ENCODE measurements at places on chromosomes 2 and 18.
A peak's percentile ranks its signal among the peaks of the same experiment; 100 is the strongest.

- no peak for DNase-seq
Observed at GRCh38 chr2:60096556-60096955, 456.9 kb downstream of the BCL11A start.

GRCh38 chr2:157876066-157876785 lies at the start of gene ACVR1:
Gene ACVR1, minus strand, starts transcription at chr2:157876330. Its CDS starts 76,837 bp downstream, at chr2:157799493.
- peak; percentile 96 for DNase-seq

DNA sequence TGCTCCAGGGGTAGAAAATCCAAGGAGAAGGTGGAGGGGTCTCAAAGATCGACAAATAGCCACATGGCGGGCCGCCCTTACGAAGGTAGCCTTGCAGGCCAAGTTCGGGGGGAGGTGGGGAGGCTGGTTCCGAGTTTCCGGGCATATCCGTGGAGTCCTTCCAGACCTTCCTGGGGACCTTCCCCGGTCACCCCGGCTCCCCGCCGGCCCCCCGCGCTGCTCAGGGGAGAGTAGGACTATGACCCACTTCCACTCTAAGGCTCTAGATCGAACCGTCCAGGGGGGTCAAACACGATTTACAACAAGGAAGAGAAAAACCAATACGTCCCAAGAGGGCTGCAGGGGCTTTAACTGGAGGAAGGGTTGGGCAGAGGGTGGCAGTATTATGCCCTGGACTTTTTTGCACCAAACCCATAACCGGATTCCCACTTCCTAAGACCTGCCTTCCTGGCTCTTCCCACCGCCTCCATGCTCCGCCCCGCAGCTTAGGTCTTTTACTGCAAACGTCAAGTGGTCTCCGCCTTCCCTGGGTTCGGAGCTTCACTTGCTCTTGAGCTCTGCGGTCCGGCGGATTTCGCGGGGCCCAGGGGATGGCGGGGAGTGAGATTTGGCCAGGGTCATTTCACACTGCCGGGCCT lies 779 bp upstream of the LYPD6 start:
- no peak for DNase-seq

- DNase-seq: no peak
Observed at GRCh38 chr2:113979191-113980128, 89.6 kb downstream of the ACTR3 start.

- DNase-seq: no peak
Observed at GRCh38 chr2:227351639-227352038, 26.6 kb downstream of the MFF start.

GRCh38 chr2:225766431-225766830 lies 366.9 kb downstream of the NYAP2 start:
- DNase-seq: no peak

DNA sequence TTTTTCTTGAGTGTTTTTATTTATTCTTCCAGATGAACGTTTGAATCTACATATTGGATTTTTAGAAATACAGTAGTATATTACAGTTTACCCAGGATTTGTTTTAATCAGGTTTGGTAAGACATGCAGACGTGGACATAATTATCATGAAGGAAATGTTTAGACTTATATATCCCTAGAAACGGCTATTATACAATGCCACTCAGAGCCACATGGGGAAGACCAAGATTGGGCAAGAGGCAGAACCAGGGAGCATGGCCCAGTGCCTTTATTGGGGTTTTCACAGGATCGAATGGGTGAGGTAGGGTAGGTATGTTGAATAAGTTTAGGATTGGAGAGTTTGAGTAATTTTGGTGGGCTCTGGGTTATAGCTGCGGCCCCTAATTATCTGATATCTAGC lies 212.2 kb downstream of the CAMKMT start:
- no peak for DNase-seq

DNA sequence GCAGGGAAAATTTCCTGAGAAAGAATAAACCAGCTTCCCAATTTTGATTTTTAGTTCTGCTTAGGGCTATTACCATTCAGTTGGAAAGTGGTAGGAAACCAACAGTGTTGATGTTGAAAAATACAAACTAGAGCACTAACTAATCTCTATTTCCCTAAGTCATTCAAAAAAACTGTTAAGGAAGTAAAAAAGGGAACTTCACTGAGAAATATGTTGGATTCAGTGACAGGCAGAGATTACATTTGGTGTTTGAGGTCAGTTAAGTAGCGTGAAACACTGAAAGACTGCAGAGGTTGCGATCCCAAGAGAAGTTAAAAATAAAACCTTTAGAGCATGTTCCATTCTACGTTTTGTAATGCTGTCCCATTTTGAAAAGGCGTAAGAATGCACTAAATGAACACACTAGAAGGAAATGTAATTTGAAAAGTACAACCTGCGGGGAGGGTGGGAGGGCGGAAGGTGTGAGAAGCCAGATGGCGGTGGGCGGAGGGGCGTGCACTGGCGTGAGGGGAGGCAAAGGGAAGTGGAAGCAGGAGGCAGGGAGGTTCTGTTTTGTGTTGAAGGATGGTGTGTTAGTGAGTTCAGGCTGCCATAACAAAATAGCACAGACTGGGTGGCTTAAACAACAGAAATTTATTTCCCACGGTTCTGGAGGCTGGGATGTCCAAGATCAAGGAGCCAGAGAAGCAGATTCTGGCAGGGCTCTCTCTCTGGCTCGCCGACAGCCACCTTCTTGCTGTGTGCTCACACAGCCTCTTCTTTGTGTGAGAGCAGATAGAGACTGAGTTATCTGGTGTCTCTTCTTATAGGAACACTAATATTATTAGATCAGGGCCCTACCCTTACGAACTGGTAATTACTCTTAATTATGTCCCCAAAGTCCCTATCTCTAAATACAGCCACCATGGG lies 94.3 kb upstream of the KCTD1 start:
- DNase-seq: peak; percentile 84

DNA sequence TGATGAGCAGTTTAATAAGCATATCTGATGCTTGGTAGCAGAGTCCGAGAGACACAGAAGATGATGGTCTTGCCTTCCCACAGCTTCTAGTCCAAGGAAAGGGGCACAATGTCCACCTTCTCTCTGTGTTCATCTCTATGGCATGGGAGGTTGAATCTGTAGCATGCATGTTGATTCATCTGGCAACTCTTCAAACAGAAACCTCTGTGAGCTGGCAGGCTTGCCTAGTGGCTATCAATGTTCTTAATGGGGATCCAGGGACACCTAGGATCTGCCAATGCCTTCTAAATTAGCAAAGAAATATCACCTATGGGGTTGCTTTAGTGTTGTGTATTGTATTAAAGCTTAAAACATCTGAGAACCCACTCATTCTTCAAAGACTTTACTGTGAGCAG lies 170.8 kb downstream of the INO80D start:
- DNase-seq: no peak

DNA sequence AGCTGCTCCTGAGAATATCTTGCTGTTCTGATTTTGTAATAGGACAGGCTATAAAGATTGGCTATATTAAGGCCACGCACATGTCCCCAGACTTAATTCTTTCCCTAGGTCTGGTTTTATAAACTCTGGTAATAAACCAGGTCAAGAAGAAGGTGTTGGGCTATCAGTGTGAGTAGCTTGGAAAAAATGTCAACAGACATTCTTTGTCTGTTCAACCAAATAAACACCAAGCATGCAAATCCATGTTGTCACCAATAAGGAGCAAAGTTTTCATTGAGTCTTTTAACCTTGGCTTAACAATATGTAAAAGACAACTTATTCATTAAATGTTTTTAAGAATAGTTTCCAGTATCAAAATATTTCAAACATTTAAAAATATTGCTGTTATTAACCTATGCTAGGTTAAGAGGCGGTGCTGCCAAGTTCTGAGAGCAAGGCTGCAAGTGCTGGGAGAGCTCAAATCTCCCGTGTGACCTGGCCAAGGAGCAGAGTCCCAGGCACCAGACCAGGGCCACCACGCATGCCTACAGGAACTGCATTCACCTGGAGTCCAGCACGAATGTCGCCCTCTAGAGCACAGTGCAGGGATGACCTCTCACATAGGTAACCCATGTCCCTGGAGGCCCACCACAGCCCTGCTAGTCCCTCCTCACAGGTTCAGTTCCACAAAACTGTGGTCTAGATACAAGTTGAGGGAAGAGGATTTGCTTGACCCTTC lies 120.5 kb upstream of the POU3F3 start:
- peak; percentile 33 for DNase-seq

GRCh38 chr2:217121565-217121964 lies 261.7 kb upstream of the TNP1 start:
- DNase-seq: no peak

GRCh38 chr2:218745160-218745558 lies 34.5 kb downstream of the TTLL4 start:
- peak; percentile 67 for DNase-seq

- no peak for DNase-seq
Observed at GRCh38 chr2:7766088-7766722, 849.0 kb downstream of the RNF144A start.

DNA sequence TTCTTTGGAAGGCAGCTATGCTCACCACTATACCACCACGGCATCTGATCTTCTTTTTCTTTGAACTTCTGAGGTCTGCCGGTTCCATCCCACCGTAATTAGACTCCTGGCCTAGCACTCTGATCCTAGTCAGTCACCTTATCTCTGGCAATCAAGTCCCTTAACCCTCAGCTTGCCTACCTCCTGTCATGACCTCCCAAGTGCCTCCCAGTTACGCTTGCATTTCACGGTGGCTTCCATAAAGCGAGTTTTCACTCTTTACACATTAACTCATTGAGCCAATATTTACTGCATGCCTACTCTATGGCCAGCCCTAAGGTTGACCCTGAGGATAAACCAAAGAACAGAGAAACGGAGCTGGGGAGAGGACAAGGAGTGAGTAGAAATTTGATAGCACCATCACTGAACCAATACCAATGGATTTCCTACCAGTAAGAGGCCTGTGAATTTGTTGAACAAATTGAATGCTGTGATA lies 37.8 kb upstream of the TMEM182 start:
- DNase-seq: no peak

DNA sequence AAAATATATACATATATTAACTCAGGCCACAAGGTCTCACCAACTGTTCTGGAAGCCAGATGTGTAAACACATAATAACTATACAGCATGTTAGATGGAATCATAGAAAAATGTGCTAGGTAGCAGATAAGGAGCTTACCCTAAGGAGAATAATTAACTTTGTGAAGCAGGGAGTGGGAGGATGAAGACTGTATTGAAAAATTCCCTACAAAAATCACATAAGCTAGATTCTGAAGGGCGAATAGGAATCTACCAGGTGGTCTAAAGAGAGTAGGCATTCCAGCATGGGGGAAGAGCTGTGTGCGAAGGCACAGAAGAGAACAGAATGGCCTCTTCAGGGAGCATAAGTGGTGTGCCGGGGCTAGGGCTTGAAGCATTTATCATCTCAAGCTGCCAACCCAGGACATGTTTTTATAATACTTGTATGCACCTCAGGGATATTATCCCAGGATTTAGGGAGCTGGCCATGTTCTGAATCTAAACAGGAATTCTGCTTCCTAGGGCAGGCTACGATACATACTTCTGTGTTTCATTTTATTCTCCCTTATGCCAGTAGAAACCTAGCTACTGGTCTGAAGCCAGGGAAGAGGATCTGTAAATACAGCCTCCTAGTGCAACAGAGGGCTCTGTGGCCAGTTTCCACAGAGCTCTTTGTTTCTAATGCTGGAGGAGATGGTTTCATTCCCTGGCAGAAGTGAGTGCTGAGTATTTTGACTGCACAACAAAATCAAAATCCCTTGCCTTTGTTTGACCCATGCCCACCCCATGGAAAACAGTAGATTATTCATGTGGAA lies 56.7 kb downstream of the NEMP2 start:
- DNase-seq: peak; percentile 38

- no peak for DNase-seq
Observed at GRCh38 chr2:96900237-96900636, 30.4 kb upstream of the SEMA4C start.

DNA sequence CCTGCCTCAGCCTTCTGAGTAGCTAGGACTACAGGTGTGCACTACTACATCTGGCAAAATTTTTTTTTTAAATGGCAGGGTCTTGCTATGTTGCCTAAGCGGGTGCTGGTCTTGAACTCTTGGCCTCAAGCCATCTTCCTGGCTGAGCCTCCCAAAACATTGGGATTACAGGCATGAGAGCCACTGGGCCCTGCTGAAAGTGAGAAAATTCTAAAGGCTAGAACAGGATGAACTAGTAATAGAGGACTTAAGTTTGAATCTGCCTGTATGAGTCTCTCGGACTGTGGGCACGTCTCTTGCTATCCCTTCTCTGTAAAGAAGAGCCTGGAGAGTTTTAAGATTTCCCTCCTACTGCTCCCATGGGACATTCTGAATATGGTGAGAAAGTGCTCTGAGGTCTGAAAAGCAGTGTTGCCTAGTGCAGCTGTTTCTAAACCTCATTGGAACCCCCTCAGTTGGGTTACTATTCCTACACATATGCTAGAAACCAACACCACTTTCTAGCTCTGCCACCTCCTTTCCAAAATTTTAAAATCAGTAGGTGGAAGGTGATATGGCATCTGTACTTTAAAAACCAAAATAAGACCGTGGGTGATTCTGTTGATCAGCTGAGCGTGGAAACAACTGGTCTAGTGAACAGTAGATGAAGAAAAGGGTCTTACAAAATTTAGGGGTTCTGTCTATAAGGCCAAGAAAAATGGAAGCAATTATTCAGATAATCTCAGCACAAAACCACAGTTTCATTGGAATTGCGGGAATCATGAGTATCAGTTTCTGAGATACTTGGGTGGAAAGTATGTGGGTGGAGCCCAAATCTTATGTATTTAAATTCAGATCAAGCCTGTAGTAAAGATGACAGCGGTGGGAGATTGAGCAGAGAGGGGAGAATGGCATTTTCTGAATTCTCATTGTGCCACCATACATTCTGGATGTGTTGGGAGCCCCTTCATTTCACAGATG lies 259.8 kb upstream of the CXCR4 start:
- DNase-seq: no peak

- no peak for DNase-seq
Observed at GRCh38 chr2:24073816-24074215, 2.3 kb downstream of the SF3B6 start.

DNA sequence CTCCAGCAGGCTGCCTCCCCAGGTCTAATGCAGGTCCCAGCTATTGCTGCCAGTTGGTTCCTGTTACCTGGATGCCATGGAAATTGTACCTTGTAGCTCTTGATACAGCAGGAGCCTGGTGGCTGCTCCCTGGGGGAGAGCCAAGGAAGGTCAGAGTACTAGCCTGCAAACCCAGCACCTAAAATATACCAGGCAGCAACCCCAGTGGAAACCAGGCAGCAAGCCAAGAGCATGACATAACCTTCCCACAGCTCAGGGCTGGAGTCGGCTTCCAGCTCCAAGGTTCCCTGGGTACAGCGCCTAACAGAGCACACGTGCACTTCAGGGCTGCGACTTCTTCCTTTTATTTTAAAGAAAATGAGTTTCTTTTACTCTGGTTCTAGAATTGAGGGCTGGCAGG lies 30.3 kb downstream of the TNP1 start:
- peak; percentile 52 for DNase-seq

DNA sequence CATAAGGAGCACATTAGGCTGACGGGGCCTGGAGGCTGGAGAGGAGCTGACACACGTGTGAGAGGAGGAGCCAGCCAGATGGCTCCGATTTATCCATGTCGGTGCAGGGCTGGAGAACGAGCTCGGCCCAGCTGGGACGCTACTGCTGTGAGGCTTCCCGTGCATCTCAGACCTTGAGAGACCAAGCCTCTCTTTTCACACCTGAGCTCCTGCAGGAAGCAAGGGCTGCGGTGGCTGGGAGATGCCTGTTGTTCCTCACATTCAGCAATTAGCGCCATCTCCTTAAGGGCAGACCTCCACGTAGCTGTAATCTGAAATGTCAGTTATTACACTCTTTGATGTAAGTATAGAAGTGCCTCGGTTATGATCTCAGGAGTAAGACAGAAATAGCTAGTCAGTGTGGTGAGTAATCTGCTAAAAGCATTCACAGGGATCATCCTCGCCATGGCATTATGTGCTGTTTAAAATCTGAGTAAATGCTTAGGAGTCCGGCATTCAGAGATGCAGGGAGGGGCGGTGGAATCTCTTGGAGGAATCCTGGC lies 107.9 kb downstream of the PRKCE start:
- no peak for DNase-seq
